ENCODE measurements at places on chromosomes 7 and 10.

DNA sequence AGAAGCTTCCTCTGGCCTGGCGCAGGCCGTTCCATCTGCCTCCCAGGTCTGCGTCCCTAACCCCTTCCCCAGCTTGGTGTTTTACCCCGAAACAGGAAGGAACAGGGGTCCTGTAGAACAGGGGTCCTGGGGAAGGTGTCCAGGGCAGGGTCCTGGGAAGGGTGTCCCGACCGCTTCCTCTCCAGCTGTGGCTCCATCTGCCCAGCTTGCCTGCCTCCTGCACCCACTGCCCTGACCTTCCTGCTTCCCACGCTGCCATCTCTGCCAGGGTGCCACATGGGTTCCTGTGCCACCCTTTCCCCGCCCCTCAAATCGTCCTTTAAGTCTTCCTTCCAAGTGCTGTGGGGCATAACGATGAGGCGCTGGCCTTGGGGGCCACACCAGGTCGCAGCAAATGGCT, 32.4 kb downstream of the WDR86 start:
- no peak for DNase-seq

GRCh38 chr7:126685018-126685573, 567.6 kb downstream of the GRM8 start:
- no peak for DNase-seq

DNA sequence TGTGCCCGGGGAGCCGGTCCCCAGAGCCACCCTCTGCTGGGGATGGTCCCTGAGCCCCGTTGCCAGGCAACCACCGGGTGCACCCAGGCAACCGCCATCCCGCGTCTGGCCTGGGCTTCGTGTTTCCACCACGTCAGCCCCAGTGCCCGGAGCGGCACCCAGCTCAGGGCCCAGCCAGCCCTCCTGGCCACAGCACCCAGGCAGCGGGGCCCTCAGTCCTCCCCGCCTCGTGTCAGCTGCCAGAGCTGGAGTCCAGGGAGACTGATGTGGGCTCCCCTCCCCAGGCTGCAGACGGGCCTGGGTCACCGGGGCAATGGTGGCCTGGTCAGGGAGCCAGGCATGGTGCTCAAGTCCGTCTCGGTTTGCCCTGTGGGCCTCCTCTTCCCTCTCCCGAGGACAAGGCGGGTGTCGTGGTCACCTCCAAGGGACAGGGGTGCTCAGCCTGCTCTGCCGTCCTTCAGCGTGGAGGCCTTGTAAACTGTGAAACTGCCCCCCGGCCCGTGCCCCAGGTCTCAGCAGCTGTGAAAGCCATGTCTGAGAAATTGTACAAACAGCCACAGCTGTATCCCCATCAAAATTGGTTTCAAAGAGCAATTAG, 72.5 kb downstream of the MICALL2 start:
- DNase-seq, result no peak

- DNase-seq, result no peak
These were observed 42.6 kb downstream of the TMEM270 start for GRCh38 chr7:73903321-73904218.

DNA sequence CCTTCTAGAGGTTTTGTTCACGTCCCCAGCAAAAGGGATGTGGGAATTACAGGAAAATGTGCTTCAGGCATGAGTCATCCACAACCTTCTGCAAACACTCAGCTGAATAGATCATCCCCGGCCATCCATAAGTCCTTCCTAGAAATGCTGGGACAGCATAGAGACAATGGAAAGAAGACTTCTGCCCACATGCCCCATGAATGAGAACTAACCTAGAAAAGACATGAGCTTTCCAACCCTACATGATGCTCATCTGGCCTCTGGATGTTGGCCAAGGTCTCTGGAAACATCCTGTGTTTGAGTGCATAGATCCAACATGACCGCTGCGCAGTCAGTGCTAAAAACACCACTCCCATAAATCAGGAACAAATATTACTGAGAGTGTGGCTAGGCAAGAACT, 277.5 kb downstream of the PLXNA4 start:
- no peak for DNase-seq

GRCh38 chr7:40716052-40716451, 581.2 kb downstream of the SUGCT start:
- DNase-seq, result no peak

- no peak for DNase-seq
These were observed 99.1 kb downstream of the ANK3 start for GRCh38 chr10:60290558-60290957.

GRCh38 chr7:16817536-16817935, 12.7 kb upstream of the AGR2 start:
- no peak for DNase-seq

DNA sequence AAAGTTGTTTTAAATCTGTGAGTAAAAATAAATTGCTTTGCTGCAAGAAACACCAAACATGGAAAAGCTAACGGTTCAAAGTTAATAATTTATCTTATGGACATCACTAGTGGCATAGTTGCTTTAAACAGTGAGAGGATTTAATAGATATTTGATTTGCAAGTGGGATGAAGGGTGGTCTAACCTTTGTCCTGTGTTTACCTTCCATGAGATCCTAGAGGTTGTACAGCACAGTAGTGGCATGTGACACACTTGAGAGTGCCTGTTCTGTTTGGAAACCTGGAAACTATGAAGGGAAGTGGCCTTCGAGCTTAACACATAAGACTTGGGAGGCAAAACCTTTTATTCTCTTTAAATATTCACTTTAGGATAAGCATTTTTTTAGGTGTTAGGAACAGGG, 16.0 kb downstream of the EGFR start:
- DNase-seq, result no peak

DNA sequence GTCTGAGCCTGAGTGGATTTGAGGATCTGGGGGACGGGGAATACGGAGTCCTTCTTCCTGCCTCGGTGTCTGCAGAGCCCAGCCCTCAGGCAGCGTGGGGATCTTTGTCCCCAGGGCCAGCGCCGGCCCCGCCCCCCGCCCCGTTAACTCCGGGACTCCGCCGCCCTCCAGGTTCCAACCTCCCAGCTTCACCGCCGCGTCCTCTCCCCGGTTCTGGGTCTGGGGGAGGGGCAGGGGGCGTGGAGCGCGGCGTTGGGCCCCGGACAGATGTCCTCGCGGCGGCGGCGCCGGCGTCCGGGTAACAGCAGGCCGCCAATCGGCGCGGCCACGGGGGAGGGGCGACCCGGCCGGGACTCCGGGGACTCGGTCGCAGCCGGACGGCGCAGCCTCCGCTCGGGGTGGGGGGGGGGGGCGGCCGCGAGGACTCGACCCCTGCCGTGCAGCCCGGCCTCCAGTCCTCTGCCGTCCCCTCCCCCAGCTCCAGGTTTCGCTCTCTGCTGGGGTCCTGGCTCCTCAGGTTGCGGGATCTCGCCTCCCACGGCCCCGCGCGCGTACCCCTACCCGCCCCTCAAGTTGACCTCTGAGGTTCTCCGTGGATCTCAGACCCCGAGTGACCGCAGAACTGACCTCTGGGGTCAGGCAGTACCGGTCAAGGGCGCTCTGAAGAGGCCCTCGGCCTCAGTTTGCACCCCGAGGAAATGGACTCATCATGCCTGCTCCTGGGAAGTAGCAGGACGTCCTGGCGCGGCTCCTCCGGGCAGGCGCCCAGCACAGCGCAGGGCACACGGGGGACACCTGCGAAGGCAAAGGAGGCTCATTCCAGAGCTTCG, 2.3 kb upstream of the ELFN1 start:
- DNase-seq, result no peak

GRCh38 chr10:22346096-22346661, 883 bp downstream of the SPAG6 start:
- DNase-seq, result no peak

DNA sequence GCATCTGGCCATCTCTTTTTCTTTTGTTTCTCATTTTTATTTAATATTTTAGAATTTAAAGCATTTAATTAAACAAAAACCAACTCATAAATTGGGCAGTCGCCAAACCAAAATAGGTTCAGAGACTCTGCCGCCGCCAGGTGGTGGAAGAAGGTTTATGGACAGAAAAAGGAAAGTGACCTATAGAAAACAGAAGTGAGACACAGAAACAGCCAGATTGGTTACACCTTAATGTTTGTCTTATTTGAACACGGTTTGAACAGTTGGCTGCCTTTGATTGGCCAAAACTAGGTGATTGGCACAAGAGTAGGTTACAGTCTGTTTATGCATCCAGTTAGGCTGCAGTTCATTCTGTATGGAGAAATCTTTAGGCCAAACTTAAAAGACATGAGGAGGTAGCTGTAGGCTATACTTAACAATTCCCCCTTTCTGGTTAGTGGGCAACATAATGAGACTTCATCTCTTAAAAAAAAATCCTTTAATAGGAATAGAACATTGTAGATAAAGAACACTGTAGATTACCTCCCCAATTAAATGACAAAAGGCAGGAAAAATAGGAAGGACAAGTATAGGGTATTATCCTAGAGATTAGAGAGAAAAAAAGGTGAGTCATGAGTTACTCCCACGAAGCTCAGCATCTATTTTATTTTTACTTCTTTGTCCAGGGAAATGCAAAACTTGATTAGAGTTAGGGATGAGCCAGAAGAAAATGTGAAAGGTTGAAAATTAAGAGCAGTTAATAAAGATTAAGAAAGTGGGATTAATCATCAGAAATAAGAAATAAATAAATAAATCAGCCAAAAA, 23.9 kb upstream of the CYCS start:
- DNase-seq, result no peak

DNA sequence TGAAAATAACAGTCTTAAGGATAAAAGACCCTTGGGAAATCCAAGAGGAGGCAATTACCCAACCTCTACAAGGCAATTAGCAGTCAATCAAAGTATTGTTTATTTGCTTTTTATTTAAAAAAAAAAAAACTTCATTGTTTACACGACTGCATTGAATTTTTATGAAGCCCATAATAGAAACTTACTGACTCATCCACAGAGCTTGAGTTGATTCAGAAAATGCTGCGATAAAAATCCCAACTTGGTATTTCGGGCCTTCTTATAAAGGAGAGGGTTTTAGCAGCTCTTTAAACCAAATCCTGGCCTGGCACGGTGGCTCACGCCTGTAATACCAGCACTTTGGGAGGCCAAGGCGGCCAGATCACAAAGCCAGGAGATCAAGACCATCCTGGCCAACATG, 69.2 kb upstream of the PALS2 start:
- DNase-seq, result no peak

- DNase-seq, result no peak
These were observed 4.3 kb downstream of the SLC29A3 start for GRCh38 chr10:71323407-71323806.

- no peak for DNase-seq
These were observed 70.1 kb downstream of the MCU start for GRCh38 chr10:72762042-72762441.

GRCh38 chr7:7908622-7909145, 59.9 kb upstream of the GLCCI1 start:
- no peak for DNase-seq

GRCh38 chr7:80623503-80624252, 14.8 kb upstream of the CD36 start:
- DNase-seq, result no peak

GRCh38 chr7:123864436-123864835, 19.5 kb downstream of the HYAL4 start:
- DNase-seq, result no peak

DNA sequence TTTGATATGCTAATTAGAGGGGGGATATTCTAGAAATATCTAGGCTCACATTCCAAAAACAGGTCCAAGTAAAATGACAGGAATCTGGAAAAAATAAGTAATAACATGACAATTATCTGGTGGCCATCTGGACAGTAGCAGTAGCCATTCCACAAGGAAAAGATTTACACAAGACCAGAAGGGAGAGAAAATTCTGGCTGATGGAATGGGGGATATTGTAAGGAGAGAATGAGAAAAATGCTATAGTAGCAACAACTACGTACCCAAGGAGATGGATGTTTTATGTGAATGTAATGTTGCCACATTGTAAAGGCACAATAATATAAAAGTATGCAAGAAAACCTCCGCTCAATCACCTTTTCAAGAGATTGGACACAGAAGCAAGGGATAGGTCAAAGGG, 5.4 kb downstream of the MYOF start:
- no peak for DNase-seq

DNA sequence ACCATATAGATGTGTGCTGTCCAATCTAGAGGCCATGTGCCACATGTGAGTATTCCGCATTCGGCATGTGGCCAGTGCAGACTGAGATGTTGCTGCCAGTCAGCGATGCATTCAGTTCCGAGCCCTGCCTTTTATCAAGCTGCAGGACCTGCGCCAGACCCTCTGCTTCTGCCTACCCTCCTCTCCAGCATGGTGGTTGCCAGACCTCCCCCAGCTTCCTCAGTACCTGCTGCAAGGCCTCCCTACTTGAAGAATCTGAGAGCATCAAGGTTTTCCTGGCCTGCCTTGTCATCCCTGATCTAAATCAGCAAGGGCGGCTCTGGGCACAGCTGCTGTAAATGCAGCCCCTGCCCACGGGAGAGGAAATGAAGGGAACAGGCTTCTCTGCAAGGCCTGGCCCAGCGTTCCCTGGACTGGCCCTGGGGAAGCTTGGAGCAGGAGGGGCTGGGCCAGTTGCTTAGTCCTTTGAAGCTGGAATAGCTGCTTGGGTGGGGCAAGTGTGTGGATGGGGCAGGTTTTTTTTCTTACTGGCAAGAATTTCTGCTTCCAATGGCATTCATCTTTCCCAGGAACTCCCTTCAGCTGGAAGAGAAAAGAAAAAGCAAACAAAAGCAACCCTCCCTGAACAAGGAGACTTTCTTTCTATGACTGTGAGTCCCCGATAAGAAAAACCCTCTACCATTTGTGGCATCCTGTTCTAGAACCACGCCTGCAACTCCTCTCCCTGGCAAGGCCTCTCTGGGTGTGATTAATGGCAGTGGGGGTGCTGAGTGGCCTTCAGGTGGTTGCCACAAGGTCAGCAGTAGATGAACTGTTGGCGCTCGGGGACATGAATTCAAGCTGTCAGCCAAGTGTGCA, 93.0 kb downstream of the NHLRC2 start:
- DNase-seq, result no peak

- peak; percentile 35 for DNase-seq
These were observed 9.1 kb upstream of the TMEM236 start for GRCh38 chr10:17742918-17743317.
